ENCODE measurements at places on chromosomes 6 and 20.

- DNase-seq, result no peak
Observed at GRCh38 chr6:27668442-27669294, 195.8 kb upstream of the ZNF184 start.

GRCh38 chr6:28393912-28394662 is 5.5 kb downstream of the ZSCAN12 start:
- DNase-seq, result no peak

DNA sequence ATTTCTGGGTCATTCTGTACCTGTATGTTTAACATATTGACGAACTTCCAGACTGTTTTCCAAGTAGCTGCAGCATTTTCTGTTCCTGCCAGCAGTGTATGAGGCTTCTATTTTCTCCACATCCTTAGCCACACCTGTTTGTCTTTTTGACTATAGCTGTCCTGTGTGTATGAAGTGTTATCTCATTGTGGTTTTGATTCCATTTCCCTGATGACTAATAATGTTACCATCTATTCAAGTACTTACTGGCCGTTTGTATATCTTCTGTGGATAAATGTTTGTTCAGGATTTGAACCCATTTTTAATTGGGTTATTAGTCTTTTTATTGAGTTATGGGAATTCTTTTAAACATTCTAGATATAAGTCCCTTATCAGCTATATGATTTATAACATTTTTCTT is 95.2 kb downstream of the JAG1 start:
- DNase-seq, result no peak

DNA sequence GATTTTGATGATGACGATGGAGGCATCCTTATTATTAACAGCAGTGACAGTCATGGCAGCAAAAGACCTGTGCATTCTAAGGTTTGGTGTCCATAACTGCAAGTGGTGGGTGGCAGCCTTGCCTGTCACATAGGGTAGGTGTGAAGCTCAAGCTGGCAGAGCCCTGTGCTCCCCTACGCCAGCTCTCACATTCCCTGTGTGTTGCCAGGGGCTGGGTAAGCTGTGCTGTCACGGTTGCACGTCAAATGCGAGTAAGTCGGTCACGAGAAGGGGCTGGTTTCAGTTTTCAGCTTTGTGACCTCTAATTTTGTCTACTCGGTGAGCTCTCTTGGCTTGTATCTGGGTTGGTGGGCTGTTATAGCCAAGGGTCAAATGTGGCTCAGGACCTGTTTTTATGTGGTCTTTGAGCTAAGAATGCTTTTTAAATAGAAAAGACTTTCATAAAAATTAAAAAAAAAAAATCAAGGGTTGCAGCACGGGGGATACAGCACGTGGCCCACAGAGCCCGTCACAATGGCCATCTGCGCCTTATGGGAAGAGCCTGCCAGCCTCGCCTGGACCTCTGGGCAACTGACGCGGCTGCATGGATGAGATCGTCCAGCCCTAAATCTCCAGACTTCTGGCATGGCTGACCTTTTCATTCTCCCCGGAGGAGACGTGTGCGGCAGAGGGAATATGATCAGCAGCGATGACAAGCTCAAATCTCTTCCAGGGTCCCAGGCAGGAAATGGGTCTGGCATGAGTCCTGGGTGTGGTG is 148.5 kb downstream of the PHACTR3 start:
- no peak for DNase-seq

GRCh38 chr6:97497713-97498331 is 214.8 kb upstream of the MMS22L start:
- no peak for DNase-seq

- no peak for DNase-seq
Observed at GRCh38 chr20:53751620-53752318, 158.1 kb upstream of the ZNF217 start.

GRCh38 chr6:92231171-92231701 is 1188.1 kb downstream of the EPHA7 start:
- no peak for DNase-seq

DNA sequence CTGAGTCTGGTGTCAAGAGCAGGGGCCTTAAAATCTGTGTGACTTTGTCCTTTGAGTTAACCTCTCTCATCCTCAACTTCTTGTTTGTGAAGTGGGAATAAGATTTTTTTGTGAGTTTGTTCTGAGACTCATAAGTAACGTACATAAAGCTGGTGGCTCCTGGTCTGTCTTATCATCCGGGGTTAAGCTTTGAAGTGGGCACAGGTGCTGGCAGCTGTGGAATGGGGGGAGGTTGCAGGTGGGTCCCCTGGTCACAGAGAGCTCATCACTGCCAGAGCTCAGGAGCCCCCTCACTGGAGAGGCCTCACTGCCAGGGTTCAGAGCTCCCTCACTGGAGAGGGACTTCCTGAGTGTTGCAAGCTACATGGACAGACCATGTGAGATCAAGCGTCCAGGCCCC is 174.1 kb downstream of the NRN1 start:
- no peak for DNase-seq

- no peak for DNase-seq
Observed at GRCh38 chr6:16736856-16737775, 24.1 kb downstream of the ATXN1 start.

DNA sequence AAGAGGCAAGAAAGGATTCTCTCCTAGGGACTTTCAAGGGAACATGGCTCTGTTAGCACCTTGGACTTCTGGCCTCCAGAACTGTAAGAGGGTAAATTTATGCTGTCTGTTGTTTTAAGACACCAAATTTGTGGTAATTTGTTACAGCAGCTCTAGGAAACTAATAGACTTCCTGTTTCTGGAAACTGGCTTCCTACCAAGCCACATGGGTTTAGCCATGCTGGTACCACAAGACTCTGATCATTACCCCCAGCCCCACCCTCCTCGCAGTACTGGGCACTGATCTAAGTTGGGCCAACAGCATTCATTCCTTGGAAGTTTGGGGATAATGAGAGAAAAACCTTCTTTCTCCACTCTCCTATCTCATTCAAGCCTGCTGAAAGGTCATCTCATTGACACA is 109.5 kb upstream of the SMLR1 start:
- no peak for DNase-seq

GRCh38 chr6:38901802-38902522 is 146.6 kb upstream of the GLP1R start:
- DNase-seq, result no peak

GRCh38 chr20:13397300-13397724 is 176.2 kb downstream of the ISM1 start:
- no peak for DNase-seq

DNA sequence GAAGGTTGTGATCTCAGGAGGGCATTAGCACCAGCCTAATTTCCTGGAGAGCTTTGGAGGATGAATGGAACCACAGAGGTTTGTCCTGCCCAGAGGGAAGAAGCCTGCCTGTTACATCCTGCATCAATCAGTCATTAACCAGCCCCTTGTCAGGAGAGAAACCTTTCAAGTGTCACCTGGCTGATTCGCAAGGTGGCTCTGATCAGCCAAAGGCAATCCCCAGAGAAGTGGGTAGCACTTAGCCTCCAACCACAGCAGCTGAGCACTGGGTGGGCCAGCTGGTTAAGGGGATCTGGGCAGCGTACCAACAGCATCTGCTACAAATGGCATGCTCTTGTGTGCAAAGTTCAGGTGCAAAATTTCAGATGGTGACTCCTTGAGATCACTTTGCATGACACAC is 26.9 kb downstream of the ANKEF1 start:
- DNase-seq, result no peak

DNA sequence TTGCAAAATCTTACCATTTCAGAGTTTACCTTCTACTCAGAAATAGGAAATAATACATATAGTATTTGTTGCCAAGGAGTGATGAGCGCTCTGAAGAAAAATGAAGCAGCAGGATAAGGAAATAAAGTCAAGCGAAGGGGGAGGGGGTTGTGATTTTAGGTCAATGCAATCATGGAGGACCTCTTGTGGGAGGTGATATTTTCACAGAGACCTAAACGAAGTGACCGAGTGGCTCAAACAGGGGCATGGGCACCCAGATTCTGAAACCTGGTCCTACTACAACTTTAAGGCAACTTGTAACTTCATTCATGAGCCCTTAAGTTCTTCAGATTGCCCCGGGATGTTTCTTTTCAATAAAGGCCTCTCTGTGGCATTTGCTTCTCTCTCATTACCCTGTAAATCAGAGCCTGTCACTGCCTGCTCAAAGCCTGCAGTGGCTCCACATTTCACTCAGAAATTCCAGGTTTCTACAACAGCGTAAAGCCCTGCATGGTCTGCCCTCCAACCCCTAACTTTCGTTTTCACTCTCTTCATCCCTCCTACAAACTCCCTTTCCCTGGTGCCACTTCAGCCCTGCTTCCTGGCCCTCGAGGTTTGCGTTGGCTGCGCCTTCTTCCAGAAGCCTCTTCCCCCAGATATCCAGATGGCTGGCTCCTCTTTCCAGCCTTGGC is 162.7 kb downstream of the TBC1D7 start:
- DNase-seq, result no peak

- no peak for DNase-seq
Observed at GRCh38 chr6:159080217-159080976, 35.6 kb upstream of the TAGAP start.

GRCh38 chr6:166581091-166581511 is 5.4 kb downstream of the RAMACL start:
- no peak for DNase-seq

- DNase-seq, result no peak
Observed at GRCh38 chr20:10090588-10091166, 55.9 kb downstream of the ANKEF1 start.

GRCh38 chr6:45377554-45378333 is at the start of gene SUPT3H:
Gene SUPT3H, minus strand, starts transcription at chr6:45377934.
- peak; percentile 42 for DNase-seq

GRCh38 chr20:15485519-15485918 is 1087.7 kb downstream of the KIF16B start:
- no peak for DNase-seq

DNA sequence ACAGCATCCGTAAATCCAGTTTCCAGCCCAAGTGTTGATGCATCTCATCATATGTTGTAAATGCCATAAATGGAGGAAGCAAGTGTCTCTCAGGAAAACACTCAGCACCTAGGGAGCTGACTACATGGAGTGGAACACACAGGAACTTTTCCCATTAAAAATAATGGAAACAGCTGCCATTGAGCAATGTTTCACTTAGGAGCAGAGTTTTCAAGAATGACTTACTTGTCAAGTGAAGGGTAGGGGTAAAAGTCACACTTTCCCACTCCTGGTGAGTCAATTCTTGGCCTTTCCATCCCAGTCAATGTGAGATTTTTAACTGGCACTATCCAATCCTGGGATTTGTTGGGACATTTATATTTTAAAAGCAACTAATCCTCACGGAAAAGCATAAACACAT is 119.4 kb upstream of the ASF1A start:
- no peak for DNase-seq

DNA sequence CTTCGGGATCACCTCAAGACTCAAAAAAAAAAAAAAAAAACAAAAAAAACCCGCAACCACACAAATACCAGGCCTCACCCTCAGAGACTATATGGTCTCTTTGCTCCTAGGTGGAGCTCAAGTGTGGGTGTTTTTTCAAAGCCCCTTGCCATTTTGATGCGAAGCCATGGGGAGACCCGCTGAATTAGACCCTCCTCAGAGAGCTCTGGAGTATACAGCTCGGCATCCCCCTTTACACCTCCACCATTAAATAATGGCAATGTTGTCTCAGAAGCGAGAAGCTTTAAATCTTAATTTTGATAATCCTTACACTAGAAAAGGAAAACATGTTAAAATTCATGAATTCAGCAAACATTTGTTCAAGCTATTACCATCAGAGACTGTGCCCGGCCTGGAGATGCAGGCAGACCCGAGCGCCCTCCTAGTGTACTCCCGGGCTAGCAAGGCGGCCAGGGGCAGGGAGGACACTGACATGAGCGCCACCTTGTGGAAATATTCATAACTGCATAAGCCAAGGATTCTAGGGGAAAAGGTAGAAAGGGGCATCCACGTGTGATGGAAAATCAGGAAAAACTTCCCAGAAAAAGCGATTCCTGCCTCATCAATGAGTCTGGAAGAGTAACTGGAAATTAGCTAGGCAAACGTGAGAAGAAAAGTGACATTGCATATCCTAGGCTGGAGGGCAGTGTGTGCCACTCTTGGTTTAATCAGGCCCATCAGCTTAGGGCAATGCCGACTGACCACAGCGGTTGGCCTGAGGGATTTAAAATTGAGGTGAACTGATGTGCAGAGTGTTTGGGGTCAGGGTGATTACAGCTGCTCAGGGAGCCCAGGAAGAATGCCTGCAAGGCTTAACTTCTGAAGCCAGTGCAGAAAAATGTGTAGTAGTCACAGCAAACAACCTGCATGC is 72.5 kb downstream of the B3GAT2 start:
- peak; percentile 51 for DNase-seq

GRCh38 chr6:7939184-7939863 is 28.7 kb upstream of the TXNDC5 start:
- DNase-seq, result no peak

- DNase-seq, result no peak
Observed at GRCh38 chr20:57625181-57625958, 5.1 kb upstream of the ZBP1 start.

DNA sequence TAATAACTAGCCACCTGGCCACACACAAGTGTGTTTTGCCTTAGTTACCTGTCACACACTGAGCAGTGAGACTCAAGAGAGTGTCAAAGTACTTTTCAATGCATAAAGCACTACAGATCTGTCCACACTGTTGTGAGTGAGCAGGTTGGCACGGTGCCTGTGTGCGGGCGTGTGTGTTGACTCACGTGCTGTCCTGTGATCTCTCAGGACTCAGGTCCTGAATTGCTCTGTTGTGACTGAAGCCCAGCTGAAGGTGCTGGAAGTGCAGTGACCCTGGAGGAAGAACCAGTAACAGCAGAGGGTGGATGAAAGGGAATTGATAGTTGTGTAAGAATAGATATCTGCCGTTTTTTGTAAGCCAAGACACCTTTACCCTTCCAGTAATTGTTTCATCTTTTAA is 18.3 kb downstream of the SLC16A10 start:
- DNase-seq, result no peak

DNA sequence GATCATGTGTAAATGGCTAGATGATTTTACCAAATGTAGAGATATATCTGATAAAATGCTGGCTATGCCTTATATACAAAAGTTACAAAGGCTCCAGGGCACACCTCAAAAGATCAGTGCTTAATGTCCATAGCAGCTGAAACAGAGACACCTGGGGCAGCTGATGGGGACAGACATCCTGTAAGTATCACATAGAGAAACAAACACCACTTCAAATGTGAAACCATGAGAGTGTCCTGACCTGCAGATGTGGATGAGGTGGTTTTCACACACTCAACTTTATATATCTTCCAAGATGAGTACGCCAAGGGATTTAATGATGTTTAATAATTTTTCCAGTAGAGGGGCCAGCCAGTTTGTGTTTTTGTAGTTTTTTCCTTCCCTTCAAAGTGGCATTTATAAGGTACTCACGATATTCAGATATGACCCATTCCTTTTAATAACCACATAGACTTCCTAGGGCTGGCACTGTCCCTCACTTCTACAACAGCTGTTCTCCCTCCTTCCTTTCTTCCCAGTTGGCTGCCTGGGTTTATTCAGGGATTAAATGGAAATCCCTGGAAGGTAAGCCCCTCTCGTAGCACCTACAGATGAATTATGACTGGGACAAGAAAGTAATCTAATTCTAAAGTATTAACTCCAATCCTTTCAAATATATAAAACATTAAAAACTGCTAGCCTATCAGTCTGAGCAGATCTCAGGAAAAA is 50.3 kb upstream of the MCM9 start:
- no peak for DNase-seq

All from D721Med (cell line).